ENCODE measurements at places on chromosomes 7 and 10. TPM values are rescaled to one million over a fixed set of nuclear protein-coding genes. Genes with fewer than 3 reads are reported as not detected.

- H3K4me1 ChIP-seq: no peaks in the 10 kb centered on the region
- DNase-seq: no peak
- H3K27ac ChIP-seq: no peak overlapping the region
- no peak overlapping the region for H3K4me3 ChIP-seq
- H3K36me3 ChIP-seq: peaks cover 33% of the 10 kb centered on the region
Measured at GRCh38 chr7:99490878-99491277, 9.2 kb downstream of the ZNF394 start.

GRCh38 chr10:131573707-131574106 lies 262.2 kb upstream of the TCERG1L start:
- no peaks in the 10 kb centered on the region for H3K36me3 ChIP-seq
- H3K27ac ChIP-seq: no peak overlapping the region
- no peaks in the 10 kb centered on the region for H3K27me3 ChIP-seq
- peak; percentile 46 for DNase-seq
- no peak overlapping the region for H3K4me3 ChIP-seq
- no peaks in the 10 kb centered on the region for H3K4me1 ChIP-seq

GRCh38 chr7:36840904-36841303 lies 116.6 kb upstream of the AOAH start:
- H3K4me3 ChIP-seq: no peak overlapping the region
- no peaks in the 10 kb centered on the region for H3K4me1 ChIP-seq
- DNase-seq: no peak
- no peaks in the 10 kb centered on the region for H3K27me3 ChIP-seq

DNA sequence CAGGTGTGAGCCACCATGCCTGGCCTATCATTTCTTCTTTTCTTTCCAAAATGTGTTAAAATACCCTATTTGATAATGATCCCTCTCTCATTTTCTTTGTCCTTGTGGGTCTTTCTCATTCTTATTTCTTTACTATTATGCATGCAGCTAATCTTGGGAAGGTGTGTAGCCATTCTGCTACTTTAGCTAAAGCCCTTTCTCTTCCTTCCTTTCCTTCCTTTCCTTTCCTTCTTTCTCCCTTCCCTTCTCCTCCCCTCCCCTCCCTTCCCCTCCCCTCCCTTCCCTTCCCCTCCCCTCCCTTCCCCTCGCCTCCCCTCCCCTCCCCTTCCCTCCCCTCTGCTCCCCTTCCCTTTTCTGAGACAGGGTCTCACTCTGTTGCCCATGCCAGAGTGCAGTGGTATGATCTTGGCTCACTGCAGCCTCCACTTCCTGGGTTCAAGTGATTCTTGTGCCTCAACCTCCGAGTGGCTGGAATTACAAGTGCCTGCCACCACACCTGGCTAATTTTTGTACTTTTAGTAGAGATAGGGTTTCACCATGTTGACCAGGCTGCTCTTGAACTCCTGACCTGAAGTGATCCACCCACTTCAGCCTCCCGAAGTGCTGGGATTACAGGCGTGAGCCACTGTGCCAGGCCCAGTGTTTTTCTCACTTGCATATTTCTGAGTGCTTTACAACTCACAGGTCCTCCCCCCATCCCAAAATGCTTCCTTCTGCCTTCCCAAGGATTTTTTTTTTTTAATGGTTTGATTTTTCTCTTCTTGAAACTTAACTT lies 42.3 kb downstream of the HIP1 start:
- no peak overlapping the region for H3K4me3 ChIP-seq
- no peak for DNase-seq
- no peak overlapping the region for H3K27ac ChIP-seq

GRCh38 chr10:1074748-1075308 lies 18.6 kb downstream of the WDR37 start:
- H3K27me3 ChIP-seq: no peaks in the 10 kb centered on the region
- DNase-seq: no peak
- H3K4me1 ChIP-seq: no peaks in the 10 kb centered on the region
- peaks cover 46% of the 10 kb centered on the region for H3K36me3 ChIP-seq
- H3K4me3 ChIP-seq: no peak overlapping the region

- H3K4me3 ChIP-seq: no peak overlapping the region
- no peaks in the 10 kb centered on the region for H3K36me3 ChIP-seq
- no peak overlapping the region for H3K27ac ChIP-seq
- H3K4me1 ChIP-seq: no peaks in the 10 kb centered on the region
Measured at GRCh38 chr7:19060761-19061259, 56.6 kb downstream of the TWIST1 start.

DNA sequence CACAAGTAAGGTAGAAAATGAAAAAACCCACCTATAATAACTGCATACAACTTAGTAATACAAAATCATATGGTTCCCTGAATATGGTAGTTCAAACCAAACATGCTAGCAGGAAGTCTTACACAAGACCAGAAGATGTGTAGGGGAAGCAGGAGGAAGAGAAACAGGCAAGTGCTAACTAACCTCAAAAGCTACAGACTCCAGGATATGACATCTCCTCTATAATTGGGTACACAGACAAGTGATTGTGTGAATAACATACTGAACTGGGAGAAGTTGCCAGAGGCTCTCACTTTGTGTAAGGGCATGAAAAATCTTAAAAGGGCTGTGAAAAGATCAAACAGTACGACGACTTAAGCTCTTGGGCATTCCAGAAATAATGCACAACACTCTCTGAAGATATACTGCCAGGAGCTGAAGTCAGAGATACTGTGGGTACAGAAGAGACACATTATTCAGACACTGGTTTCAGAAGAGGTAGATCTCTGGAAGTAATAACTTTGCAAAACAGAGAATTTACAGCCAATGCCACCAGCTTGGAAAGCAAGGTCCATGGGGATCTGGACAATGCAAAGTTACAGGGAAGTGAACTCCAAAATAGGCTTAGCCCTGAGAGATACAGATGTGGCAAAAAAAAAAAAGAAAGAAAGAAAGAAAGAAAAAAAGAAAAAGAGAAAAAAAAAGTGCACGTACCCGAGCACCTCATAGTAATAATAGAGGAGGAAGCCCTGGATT lies 767.2 kb downstream of the TNS3 start:
- no peak overlapping the region for H3K27ac ChIP-seq
- no peak for DNase-seq
- H3K27me3 ChIP-seq: no peaks in the 10 kb centered on the region

GRCh38 chr10:73774637-73775036 lies 7.2 kb upstream of the CHCHD1 start:
- peaks cover 48% of the 10 kb centered on the region for H3K36me3 ChIP-seq
- DNase-seq: no peak
- no peaks in the 10 kb centered on the region for H3K27me3 ChIP-seq
- peaks cover 6% of the 10 kb centered on the region for H3K4me1 ChIP-seq

DNA sequence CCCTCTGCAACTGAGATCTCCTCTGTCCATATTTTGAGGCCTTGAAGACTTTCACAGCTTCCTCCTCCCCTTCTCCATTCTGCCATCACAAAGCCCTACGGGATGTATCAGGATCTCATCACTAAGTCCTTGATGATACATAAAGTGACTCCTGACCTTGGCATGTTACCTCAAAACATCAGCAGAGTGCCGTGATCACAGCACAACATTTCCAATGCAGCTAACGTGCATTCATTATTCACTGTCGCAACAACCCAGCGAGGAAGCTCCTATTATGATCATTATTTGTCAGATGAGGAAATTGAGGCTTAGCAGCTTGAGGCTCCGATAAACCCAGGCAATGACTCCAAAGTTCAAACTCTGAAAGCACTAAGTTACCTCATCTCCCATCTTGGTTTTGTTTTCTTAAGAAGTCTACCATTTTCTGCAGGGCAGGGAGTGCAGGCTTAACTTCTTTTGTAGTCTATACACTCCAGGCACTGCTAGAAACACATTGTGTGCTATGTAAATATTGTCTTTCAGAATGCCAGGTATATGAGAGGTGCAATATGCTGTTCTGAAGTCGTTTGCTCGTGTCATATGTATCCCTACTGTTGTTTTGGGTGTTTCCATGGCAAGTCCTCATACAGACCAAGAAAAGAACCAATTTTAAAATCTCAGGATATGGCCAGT lies 80.6 kb upstream of the C1QL3 start:
- no peaks in the 10 kb centered on the region for H3K27me3 ChIP-seq
- H3K36me3 ChIP-seq: no peaks in the 10 kb centered on the region
- H3K4me3 ChIP-seq: no peak overlapping the region
- peaks cover 10% of the 10 kb centered on the region for H3K4me1 ChIP-seq
- DNase-seq: no peak

DNA sequence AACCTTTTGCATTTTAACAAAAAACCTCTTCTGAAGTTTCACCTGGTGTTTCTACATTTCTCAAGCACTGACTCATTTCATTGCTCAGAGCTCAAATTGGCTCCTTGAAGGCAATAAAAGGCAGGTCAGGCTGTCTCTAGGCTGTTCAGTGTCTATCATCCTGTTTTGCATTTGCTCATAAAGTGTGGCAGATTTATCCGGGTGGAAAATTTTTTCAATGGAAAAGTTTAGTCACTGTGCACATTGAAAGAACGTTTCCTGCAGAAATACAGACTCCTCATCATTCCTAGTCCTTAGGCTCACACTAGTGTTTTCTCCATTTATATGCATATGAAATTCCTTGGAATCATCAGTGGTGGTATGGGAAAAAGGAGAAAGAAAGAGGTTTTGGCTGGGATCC lies 114.2 kb upstream of the DGKB start:
- no peaks in the 10 kb centered on the region for H3K36me3 ChIP-seq
- no peak for DNase-seq
- no peaks in the 10 kb centered on the region for H3K4me1 ChIP-seq
- H3K27me3 ChIP-seq: no peaks in the 10 kb centered on the region
- H3K27ac ChIP-seq: no peak overlapping the region

DNA sequence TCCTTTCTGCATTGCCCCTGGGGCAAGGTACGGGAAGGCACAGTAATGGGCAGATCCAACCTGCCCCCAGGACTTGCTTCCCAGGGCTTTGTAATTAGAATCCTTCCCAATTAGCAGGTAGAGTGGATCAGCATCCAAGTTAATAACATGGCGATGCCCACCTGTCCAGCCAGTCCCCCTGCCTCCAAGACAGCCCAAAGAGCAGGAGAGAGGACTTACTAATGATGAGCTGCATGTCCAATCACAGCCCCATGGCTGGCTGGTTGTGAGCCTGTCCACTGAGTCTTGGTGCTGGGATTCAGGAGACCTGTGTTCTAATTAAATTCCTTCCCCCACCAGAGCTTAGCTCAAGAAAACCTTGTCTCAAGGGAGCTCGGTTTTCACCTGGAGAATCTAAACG lies 49.0 kb downstream of the RPS24 start:
- H3K4me3 ChIP-seq: no peak overlapping the region
- no peaks in the 10 kb centered on the region for H3K4me1 ChIP-seq
- no peak for DNase-seq
- no peak overlapping the region for H3K27ac ChIP-seq
- H3K36me3 ChIP-seq: no peaks in the 10 kb centered on the region
- H3K27me3 ChIP-seq: no peaks in the 10 kb centered on the region

GRCh38 chr7:66871076-66871475 lies 49.9 kb upstream of the TMEM248 start:
- peak; percentile 12 for DNase-seq
- H3K27ac ChIP-seq: no peak overlapping the region
- no peak overlapping the region for H3K4me3 ChIP-seq
- H3K27me3 ChIP-seq: no peaks in the 10 kb centered on the region
- H3K4me1 ChIP-seq: no peaks in the 10 kb centered on the region
- H3K36me3 ChIP-seq: peaks cover 4% of the 10 kb centered on the region

GRCh38 chr10:86861351-86861750 lies 96.1 kb downstream of the MMRN2 start:
- H3K27me3 ChIP-seq: no peaks in the 10 kb centered on the region
- H3K27ac ChIP-seq: no peak overlapping the region
- H3K4me3 ChIP-seq: no peak overlapping the region
- no peak for DNase-seq

GRCh38 chr7:106959753-106960152 lies 84.8 kb upstream of the PRKAR2B start:
- H3K27ac ChIP-seq: no peak overlapping the region
- H3K36me3 ChIP-seq: no peaks in the 10 kb centered on the region
- H3K27me3 ChIP-seq: no peaks in the 10 kb centered on the region

GRCh38 chr7:18200266-18200665 lies 172.6 kb upstream of the PRPS1L1 start:
- H3K4me3 ChIP-seq: no peak overlapping the region
- no peak for DNase-seq
- H3K4me1 ChIP-seq: no peaks in the 10 kb centered on the region
- no peaks in the 10 kb centered on the region for H3K27me3 ChIP-seq
- H3K27ac ChIP-seq: no peak overlapping the region

DNA sequence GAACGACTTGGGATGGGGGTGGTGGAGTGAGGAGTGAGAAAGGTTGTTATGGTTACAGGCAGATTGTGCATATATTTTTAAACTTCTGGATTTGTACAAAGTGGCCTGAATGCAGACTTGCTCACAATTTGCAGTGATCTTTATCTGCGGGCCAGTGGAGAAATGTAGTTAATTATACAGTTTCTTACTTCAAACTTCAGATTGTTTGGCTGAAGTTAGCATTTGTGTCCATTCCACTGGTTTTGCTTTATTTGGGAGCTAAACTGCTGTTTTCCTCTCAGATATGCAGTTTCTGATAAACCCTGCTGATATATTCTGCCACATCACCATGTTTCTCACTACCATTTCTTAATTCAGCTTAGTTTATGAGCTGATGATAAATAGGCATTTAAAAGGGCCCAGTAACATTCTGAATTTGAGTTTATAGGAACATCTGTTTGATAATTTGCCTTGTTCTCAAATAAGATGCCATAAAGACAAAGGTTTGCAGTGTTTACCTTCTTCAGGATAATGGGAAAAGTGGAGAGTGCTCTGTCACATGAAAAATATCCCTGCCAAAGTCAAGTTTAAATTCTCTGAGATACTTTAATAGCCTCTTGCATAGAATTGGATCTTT lies 170.1 kb downstream of the ST7 start:
- H3K4me1 ChIP-seq: no peaks in the 10 kb centered on the region
- H3K36me3 ChIP-seq: no peaks in the 10 kb centered on the region
- DNase-seq: no peak
- no peak overlapping the region for H3K4me3 ChIP-seq
- H3K27me3 ChIP-seq: peaks cover 14% of the 10 kb centered on the region

DNA sequence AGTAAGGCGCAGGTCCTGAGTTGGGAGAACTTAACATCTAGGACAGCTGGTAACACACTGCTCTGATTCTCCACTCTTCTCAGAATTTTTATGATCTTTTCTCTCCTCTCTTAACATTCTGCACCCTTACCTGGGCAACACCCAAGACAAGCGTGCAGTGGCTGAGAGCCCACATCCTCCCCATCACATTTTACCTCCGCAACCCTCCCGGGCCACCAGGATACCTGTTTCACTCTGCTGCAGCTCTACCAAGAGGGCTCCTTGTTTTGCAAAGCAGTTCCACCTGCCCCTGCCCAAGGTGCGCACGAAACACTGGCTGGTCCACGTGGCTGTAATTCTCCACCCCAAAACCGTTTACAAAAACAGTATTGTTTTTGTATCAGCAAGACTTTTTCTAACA lies 81.5 kb downstream of the ITIH5 start:
- H3K27ac ChIP-seq: no peak overlapping the region
- H3K27me3 ChIP-seq: no peaks in the 10 kb centered on the region
- DNase-seq: no peak
- H3K4me3 ChIP-seq: no peak overlapping the region
- no peaks in the 10 kb centered on the region for H3K4me1 ChIP-seq

ANKRD16 gene
- 13.3 TPM for total RNA-seq

COPG2 gene
- 73.7 TPM for total RNA-seq

PPP1R17 gene
- 0.36 TPM for total RNA-seq

METTL27 gene
- total RNA-seq: 20.9 TPM

NSUN5 gene
- 40.3 TPM for total RNA-seq

BNIP3 gene
- 87.3 TPM for total RNA-seq

CALML5 gene
- not detected for total RNA-seq

NUPR2 gene
- total RNA-seq: not detected

HOXA9 gene
- not detected for total RNA-seq

ACTL6B gene
- total RNA-seq: not detected

MACC1 gene
- total RNA-seq: 2.0 TPM

MYOF gene
- total RNA-seq: 37.4 TPM

MYH16 gene
- total RNA-seq: not detected

OR13A1 gene
- total RNA-seq: 0.31 TPM
